ENCODE measurements at places on chromosomes 13 and 19.
A peak's percentile ranks its signal among the peaks of the same experiment; 100 is the strongest.

- no peak for DNase-seq
Observed at GRCh38 chr13:51020600-51020999, 90.5 kb downstream of the C13orf42 start.

DNA sequence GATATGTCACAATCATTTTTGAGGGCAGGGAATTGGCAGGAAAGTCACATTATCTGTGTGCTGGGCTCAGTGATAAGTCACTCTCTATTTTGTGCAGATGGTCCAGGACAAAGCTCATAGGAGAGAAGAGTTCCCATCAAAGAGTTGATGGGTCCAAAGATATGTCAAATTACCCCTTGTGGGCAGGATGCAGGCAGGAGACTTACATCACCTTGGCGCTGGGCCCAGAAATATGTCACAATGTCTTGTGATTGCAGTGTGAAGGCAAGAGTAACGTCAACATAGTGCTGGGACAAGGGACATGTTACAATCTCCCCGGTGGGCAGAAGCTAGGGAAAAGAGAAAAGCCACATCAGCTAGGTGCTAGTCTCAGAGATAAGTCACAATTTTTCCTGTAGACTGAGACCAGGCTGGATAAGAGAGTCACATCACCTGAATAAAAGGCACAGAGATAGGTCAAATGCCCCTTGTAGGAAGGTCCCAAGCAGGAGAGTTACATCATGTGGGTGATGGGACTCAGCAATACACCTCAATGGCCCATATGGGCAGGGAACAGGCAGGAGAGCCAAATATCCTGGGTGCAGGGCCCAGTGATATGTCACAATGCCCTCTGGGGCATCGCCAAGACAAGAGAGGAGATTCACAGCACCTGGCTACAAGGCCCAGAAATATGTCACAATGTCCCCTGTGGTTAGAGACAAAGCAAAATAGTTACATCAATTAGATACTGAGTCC, 47.9 kb downstream of the ZNF99 start:
- no peak for DNase-seq

DNA sequence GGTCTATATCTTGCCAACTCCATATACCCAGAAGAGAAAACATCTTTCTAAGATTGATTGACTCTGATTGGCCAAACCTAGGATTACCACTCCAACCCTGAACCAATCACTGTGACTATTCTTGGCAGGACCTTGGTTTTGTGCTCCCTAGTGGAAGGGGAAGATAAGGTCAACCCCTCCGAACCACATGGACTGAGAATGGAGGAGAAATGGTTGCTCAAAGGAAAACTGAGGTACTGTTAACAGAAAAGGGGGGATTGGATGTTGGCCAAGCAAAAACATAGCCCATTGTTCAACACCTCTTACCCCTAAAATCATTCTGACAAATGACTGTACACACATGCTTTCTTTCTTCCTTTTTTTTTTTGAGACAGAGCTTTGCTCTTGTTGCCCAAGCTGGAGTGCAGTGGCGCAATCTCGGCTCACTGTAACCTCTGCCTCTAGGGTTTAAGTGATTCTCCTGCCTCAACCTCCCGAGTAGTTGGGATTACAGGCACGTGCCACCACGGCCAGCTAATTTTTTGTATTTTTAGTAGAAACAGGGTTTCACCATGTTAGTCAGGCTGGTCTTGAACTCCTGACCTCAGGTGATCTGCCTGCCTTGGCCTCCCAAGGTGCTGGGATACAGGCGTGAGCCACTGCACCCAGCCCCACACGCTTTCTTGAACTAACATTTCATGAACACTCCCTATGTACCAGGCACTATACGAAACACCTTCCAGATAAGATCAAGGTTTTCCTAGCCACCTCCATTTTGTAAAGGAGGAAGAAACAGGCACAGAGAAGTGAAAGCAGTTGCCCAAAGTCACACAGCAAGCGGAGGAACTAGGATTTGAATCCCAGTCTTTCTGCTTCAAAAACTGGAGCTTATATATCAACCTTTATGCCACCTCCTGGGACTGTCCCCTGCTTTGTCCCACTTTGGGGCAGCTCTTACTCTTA, 6.5 kb downstream of the MEIOSIN start:
- DNase-seq = no peak

- DNase-seq = peak; percentile 87
Observed at GRCh38 chr19:12140545-12141404, 625 bp upstream of the ZNF20 start.

- no peak for DNase-seq
Observed at GRCh38 chr13:73664851-73665250, 469.4 kb downstream of the KLF12 start.

GRCh38 chr19:17337675-17338432, 501 bp downstream of the GTPBP3 start:
- peak; percentile 64 for DNase-seq

DNA sequence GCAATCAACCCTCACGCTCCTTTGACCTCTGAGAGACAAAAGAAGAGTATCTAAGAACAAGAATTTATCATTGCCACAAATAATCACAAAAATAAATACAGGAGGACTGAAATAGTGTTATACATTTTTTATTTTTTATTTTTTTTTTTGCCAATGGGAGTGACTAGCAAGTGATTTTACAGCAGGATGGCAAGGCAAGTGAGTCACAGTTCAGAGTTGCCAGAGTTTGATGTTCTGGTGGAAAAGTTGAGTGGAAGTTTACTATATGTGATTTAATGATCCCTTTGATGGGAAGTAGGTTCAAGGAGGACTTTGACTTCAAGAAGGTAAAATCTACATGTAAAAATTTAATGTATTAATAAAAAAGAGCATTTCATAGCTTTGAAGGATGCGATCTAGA, 2691.4 kb downstream of the PCDH9 start:
- no peak for DNase-seq

GRCh38 chr13:34672631-34673030, 269.4 kb upstream of the NBEA start:
- DNase-seq = no peak

- DNase-seq = no peak
Observed at GRCh38 chr13:109331898-109332297, 454.5 kb downstream of the IRS2 start.

- DNase-seq = peak; percentile 89
Observed at GRCh38 chr19:44141191-44142058, at the start of gene ZNF234. Gene ZNF234 (plus strand): TSS chr19:44141554. CDS start chr19:44144633, 3,079 bp downstream.

DNA sequence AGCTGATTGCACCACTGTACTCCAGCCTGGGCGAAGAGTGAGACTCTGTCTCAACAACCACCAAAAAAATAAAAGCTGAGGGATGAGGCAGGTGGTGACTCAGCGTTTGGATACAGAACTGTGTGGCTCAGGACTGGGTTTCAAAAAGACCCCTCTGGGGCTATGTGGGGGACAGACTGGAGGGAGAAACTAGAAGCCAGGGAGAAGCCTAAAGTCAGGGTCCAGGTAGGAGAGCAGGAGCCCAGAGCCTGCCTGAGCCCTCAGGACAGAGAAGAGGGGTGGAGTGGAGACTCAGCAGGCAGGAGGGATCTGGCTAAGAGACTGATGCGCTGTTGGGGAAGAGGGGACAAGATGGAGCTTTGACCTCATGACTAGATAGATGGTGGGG, 1.8 kb upstream of the CD37 start:
- DNase-seq = no peak

DNA sequence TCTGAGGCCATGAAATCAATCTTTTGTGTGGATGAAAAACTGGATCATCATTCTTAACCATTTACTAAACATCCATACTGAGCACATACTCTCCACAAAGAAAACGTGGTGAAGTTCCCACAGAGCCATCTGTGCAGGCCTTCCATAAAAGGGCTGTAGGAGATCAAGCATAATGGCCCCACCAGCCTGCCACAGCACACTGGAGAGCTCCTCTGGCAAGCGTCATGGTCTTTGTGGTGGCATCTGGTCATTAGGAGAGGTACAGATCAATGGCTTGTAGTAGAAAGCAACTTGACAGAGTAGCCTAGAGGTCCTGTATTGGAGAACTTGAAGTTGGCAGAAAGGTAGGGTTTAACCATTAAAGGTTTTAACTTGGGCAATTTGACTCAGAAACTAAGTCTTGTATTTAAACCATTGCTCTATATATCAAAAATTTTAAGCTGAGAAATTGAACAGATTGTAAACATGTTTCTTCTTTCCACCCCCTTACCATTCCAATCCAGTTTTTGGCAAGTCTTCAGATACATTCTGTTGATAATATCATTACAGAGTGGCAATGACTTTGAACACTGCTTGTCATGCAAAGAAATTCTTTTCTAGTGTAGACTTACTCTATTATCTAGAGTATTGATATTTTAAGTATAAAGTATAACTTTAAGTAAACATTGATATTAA, 128.3 kb downstream of the LMO7 start:
- no peak for DNase-seq

DNA sequence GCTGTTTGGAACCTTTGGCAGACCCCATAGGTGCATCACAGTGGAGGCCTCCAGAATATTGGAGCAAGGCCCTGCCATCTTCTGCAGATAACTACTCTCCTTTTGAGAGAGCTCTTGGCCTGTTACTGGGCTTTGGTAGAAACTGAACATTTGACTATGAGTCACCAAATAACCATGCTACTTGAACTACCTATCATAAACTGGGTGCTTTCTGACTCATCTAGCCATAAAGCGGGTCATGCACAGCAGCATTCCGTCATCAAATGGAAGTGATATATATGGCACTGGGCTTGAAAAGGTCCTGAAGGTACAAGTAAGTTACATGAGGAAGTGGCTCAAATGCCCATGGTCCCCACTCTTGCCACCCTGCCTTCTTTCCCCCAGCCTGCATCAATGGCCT, 782.5 kb upstream of the SLITRK6 start:
- no peak for DNase-seq

DNA sequence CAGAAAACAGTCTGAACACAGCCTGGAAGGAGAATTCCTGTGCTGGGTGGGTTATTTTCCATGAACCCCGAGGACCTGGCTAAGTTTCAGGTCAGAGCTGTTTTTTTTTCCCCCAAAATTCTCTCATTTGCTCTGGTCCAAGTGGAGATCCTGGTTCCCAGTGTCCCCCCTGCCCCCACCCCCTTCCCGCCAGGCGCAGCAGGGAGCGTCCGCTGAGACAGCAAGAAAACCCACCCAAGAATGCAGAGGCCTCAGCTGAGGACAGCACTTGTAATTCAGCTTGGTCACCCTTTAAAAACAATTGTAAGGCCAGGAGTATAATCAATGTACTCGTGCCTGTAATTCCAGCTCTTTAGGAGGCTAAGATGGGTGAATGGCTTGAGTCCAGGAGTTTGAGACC, 11.4 kb upstream of the TSPAN16 start:
- no peak for DNase-seq

DNA sequence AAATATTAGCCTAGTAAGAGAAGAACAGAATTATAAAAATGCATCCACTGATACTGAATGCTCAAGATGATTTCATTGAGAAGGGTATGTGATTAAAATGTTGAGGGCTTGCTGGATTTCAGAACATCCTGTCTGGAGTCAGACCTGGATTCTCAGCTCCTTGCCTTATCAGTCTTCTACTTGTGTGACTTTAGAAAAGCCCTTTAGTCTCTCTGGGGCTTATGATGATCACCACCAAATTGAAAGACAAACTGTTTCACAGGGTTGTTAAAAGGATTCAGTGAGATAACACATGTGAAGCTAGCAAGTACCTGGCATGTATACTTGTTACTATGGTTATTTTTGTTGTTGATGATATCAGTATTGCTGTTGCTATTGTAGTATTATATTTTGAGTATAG, 118.4 kb downstream of the GPC6 start:
- no peak for DNase-seq

GRCh38 chr19:41913538-41914423, 14.5 kb downstream of the ERFL start:
- DNase-seq = no peak

- DNase-seq = no peak
Observed at GRCh38 chr19:40471111-40471510, 4.3 kb downstream of the SPTBN4 start.

DNA sequence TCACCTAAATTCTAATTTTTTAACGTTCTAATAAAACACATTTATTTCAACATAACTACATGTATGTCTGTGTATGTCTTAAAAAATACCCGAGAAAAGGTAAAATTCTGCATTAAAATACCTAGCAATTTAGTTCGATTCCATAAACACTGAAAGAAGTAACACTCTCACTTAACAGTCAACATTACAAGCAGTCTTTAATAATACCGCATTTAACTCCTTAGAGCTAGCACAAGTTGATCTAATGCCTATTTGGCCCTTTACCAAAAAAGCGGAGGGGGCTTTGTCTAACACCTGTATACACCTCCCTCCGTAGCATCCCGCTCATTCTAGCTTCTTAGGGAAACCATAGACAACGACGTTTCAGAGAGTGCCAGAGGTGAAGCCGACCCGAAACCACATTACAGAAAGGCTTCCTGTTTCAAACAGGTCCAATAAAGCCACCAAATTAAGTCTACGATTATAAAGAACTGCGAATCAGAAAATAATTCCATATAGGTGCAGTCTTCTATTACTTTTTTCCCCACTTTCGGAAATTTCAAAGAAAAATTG, 1.2 kb downstream of the SPART start:
- no peak for DNase-seq

- DNase-seq = peak; percentile 93
Observed at GRCh38 chr19:12867120-12868099, 13.8 kb downstream of the DNASE2 start.

DNA sequence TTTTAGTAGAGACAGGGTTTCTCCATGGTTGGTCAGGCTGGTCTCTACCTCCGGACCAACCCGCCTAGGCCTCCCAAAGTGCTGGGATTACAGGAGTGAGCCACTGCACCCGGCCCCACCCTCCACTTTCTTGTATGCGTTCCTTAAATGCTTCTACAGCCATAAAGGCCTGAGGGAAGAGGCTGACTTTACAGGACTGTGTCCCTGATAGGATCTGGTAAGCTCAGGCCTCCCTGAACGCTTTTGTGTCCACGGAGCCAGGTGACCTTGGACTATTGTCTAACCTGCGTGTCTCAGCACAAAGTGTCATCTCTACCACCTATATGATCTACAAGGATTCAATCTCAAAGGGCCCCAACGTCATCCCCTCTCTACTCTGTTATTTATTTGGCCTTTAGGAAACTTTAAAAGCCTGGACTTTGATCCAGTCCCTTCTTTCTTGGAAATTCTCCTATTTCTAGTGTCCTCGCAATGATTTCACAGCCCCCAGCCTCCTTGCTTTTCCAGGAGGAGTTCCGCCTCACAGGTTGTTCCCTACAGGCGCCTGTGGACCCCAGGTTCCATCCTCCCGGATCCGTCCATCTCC, 701 bp downstream of the ZNF552 start:
- no peak for DNase-seq
